ENCODE measurements at places on chromosomes 12 and 14.

GRCh38 chr12:51683763-51684357, 92.8 kb downstream of the SCN8A start:
- DNase-seq, result no peak

DNA sequence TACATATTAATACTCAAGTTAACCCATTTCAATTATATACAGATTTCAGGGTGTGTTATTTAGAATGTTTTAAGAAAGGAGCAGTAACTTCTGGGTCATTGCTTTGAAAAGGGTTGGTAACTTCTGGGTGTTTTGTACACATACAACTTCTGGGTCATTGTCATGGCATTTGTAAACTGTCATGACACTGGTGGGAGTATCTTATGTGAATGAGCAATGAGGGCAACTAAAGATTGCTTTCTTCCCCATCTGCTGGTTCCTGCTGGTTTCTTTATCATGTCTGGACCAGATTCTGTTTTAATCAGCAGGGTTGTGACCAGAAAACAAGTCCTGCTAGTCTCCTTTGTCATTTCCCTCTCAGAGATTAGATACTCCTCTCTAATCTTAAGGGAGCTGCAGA, 713.3 kb downstream of the LRFN5 start:
- no peak for DNase-seq

- no peak for DNase-seq
Observed at GRCh38 chr12:118979763-118980406, 1.5 kb upstream of the SRRM4 start.

GRCh38 chr12:129676411-129676810, 227.4 kb downstream of the TMEM132D start:
- DNase-seq, result no peak

DNA sequence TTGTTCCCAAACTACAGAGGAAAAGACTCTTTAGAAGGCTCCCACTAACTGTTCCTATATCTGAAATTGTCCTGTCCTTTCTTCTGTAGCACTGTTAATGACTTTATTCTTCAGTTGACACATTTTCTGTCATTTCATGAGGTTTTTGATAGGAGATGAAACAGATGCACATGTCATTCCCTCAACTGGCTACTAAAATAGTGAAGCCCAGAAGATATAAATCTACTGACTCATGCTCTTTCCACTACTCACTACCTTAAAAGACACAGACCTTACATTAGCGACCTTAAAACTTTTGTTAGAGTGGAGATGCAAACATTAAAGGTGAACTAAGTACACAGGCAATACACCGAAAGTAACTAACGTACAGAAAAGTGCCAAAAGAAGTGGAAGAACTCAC, 59.5 kb upstream of the ANKS1B start:
- DNase-seq, result no peak

- DNase-seq, result no peak
Observed at GRCh38 chr12:11601647-11602046, 47.8 kb upstream of the ETV6 start.

DNA sequence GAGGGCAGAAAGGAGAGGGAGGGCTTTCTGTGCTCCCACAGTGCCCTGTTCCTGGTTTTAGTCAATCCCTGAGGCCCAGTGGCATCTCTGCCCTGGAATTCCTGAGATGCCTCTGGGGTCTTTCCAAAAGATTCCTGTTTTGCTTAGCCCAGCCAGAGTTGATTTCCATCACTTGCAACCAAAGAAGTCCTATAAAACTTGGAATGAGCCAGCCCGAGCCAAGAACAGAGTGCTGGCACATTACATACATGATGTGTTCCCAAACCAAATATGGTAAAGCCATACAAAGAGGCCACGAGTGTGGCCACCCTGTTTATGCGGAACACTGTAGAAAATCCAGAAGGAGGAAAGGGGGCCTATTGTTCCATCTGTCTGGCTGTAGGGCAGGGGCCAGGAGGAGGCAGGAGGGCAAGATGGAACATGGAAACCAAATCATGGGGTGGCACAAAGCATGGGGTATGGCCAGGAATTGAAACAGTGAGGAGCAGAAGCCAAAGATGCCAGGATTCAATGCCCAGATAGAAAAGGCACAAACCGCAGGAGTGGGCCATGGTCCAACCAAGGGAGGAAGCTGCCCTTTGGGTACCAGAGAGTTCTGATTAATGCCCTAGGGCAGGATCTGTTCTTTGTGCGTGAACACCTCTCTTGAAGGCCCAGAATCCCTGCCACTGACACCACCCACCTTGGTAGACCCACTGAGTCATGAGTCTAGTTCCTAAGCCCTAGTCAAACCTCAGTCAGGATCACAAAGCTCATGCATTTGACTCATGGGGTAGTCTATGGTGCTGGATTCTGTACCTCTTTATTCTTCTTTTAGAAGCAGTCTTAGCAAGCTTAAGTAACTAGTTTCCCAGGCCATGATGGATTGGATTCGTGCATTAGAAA, 75.2 kb downstream of the LRRC74A start:
- DNase-seq, result no peak

DNA sequence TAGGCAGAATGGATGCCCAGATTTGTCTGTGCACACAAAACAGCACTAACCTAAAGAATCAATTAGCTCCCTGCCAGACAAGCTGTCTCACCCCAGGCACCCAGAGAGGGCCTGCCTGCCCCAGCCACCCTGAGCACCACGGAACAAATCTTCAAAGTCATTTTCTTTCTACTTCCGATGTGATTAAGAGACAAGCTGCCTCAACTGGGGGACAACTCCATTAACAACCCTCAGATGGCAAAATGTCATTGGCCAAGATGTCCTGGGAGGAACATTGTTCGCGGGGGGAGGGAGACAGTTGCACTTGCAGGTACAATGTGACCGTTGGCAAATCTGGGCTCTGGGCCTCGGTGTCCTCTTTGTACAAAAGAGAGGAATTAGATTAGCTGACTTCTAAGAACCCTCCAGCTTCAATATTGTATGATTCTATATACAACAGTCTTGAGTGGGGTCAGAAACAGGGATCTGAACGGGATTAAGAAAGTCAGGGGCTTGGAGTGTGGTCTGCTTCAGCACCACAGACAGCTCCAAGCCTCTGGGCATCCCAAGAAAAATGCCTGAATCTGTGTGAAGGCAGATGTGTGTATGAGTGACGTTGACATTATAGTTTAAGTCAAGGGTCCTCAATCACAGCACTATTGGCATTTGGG, 42.8 kb upstream of the CMKLR1 start:
- DNase-seq, result no peak

DNA sequence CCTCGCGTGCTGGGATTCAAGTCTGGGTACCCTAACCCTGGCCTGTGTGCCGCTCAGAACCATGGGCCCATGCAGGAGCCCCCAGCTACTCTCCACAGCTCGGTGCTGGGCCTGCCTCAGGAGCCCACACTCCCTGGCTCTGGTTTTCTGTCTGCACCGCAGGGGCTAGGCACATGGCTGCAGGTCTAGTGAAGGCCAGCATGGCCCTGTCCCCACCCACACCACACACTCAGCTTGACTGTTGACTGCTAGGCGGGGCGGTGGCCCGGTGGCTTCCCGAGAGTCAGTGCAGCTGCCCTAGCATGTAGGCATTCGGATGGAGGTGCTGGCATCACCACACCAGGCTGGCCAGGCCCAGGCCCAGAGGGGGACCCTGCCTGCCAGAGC, 7.9 kb downstream of the INF2 start:
- DNase-seq, result no peak

- DNase-seq, result no peak
Observed at GRCh38 chr14:68546839-68547238, 246.0 kb downstream of the ZFP36L1 start.

GRCh38 chr14:48936362-48936761, 649.8 kb downstream of the RPS29 start:
- no peak for DNase-seq

DNA sequence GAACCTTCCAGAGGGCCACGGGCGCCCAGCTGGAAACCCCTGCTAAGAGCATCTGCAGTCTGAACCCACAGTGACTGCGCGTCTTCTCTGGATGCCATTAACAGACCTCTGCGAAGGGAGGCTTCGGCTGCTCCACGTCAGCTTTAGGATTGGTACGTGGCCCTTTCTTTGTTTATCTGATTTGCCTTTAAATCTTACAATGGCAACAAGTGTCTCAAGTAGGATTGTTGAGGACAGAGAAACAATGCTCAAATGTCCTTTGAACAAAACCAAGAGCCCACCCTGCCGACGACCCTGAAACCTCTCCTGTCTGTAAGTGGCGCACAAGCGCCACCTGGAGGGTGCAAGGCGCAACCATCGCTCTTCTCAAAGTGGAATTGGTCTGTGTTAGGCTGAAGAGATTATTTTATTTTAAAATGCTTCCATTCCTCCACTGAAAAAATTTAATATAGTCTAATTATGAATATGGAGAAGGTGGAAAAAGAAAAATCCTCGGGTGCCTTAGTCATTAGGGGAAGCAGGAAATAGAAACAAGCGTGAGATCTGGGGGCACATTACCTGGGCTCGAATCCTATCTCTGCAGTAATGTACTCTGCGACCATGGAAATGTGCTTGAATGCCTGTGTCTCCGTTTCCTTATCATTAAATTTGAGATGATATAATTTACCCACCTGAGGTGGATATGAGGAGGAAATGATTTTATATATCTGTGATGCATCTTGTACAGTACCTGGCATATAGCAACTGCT, 82.6 kb upstream of the PTPRB start:
- no peak for DNase-seq

DNA sequence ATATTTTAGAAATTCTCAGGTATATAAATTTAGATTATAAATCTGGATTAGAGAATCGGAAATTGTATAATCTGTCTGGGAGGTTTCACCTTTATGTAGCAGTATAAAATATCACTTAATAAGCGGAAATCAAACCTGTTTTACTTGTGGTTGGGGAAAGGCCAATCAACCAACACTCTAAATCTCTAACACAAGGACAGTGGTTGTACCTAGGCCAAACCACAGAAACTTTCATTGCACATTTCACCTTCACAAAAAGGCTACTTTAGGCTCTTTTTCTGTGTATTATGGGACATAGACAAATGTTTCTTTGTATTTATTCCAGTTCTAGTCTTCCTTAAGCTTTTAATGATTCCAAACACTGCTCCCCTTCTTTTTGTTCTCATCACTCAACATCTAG, 19.8 kb downstream of the ERH start:
- DNase-seq, result no peak

GRCh38 chr12:51622564-51622963, 31.5 kb downstream of the SCN8A start:
- DNase-seq, result no peak

DNA sequence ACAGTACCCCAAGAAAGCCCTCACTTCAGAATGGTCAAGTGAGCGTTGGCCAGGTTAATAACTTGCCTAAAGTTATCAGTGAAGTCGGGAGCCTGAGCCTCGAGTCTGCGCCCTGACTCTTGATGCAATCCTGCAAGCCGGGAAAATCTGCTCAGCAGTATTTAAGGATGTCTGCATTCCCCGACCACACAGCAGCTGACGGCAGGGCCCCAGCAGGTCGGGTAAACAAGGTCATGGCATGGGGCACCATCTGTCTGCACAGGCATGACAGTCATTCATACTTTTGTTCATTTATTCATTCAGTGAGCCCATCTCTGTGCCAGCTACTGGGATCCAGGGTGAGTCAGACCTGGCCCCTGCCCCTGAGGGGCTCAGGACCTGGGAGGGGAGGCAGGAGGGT, 11.1 kb downstream of the ABCB9 start:
- no peak for DNase-seq

- no peak for DNase-seq
Observed at GRCh38 chr12:120514002-120514401, 15.0 kb downstream of the COQ5 start.

DNA sequence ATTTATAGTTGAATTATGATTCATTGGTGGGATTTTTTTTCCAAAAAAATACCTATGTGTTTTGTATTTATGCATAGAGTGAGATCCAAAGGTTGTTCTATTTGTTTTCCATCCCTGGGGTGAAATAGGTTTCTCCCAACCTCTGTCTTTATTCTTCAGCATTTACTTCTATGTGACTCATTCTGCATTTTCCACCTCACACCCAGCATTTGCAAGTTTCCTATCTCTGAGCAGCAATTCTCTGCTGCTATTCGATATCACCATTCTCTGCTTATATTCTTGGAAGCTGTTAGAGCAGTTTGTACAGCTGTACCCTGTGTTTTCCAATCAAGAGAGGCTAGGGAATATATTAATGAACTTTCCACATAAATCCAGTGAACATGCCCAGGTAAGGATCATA, 538.9 kb downstream of the SNAPC1 start:
- no peak for DNase-seq

DNA sequence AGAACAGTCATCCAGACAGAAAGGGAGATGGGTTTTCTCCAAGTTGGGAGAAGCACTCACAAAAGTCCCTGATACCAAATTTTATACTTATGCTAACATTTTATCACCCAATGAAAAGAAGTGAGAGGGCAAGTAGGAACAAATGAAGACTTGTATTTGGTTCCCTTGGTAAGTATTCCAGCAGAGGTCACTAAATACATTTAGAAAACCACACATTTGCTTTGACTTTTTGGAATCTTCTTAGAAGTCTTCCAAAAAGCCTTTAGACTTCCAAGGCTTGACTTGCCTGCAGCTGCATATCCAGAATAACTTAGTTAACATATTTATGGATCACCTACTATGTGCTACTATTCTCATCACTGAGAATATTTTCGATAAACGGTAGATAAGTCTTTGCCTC, 3.1 kb upstream of the GYS2 start:
- DNase-seq, result no peak

- DNase-seq, result no peak
Observed at GRCh38 chr14:35085441-35085840, 36.3 kb downstream of the PPP2R3C start.

DNA sequence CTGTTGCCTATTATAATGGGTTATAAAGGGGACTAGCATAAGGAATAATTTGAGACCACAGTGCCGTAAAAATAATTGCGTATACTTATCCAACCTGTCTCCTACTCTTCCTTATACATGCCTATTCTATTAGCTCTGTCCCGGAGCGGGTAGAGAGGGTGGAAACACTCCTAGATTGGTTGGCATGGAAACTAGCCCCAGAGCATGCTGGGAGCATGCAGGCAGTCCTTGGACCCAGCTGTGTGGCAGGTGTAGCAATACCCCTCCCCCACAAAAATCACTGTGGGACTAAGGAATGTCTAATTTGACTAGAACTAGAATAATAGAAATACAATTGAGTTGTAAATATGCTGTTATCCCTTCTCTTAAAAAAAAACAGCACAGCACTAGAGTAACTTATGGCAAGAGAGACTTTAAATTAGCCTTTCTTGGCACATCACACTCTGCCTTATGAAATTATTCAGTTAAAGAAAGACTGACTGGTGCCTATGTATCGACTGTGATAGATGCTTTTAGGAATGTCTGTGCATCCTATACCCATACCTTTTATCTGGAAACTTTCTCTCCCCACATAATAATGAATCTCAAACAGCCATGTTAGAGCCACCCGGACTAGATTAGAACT, 244.0 kb upstream of the DAAM1 start:
- DNase-seq, result no peak

DNA sequence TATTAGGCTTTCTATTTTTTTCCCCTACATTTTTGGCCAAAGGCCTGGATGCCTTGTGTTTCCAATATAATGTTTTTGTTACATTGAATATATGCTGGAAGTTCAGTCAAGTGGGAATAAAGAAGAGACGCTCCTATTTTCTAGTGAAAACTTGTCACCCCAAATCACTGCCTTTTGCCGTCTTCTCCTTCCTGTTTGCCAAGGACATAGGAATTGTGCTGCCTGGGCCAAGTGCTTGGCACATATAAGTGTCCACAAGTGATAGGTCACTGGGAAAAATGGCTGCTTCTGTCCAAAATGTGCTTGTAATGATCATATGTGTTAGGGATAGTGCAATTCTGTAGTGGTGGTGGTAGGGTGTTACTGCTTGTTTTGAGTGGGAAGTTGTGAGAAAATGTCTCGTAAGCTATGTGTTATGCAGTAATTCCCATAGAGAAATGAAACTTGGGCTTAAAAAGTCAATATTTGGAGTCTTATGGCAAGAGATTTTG, 11.6 kb upstream of the KCNJ8 start:
- no peak for DNase-seq

- no peak for DNase-seq
Observed at GRCh38 chr12:68092976-68093375, 66.6 kb downstream of the IFNG start.

Data from type B pancreatic cell (in vitro differentiated cells).